ENCODE measurements at places on chromosomes 6 and 20.

DNA sequence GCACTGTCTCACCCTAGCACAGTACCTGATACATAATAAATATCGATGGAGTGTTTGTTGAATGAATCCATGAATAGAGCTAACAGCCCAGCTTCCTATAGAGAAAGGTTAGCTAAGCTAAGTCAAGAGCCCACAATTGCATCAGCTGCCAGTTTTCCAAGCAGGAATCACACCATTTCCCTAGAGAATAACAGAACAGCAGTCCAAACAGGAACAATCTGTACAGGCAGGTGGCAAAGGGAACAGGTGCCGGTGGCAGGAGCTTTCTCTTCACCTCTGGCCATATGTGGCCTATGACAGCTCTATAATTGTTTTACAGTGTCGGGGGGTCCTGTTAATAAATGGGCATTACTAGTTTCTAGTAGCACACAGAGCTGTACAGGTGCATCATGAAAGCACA is 38.8 kb downstream of the ISM1 start:
- no peak for DNase-seq

GRCh38 chr6:33211666-33212422 is 3.5 kb downstream of the RING1 start:
- no peak for DNase-seq

DNA sequence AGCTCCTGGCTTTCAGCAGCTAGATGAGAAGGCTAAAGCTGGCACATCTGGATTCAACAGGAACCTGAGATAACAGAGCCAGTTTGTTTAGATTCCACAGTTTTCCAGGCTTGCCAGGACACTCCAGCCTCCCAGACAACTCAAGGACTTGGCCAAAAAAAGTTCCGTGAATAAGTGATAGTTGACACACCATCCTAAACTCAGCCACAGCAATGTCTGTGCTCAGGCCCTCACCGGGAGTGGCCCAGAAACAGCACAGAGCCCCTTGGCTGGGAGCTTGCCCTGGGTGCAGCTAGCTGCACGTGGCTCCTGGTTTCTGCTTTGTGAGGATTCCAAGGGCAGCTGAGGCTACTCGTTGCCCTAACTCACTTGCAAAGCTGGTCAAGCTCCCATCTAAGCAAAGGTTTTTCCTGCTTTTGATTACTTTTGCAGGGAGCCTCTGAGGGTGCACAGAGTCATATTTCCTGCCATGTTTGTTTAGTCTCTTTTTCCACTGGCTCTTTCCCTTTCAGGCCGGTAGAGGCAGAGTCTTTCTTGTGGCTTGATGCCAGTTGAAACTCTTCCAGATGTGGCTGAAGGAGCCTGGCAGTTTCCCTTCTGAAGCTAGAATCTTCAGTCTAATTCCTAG is 118.3 kb upstream of the ECI2 start:
- DNase-seq = no peak

- DNase-seq = no peak
Measured at GRCh38 chr6:107318100-107318736, 141.1 kb downstream of the PDSS2 start.

- no peak for DNase-seq
Measured at GRCh38 chr6:44049163-44049988, 77.9 kb downstream of the MRPL14 start.

DNA sequence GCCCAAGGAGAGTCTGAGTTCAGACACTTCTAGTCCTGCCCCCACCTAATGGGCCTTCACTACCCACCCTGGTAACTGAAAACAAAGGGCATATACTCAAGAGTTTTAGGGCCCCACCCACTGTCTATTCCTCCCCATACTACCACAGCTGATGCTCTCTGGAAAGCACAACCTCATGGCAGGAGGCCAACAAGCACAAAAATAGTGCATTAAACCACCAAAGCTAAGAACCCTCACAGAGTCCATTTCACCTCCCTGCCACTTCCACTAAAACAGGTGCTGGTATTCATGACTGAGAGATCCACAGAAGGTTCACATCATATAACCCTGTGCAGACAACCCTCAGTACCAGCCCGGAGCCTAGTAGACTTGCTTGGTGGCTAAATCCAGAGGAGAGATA is 132.1 kb upstream of the ADGRB3 start:
- no peak for DNase-seq

DNA sequence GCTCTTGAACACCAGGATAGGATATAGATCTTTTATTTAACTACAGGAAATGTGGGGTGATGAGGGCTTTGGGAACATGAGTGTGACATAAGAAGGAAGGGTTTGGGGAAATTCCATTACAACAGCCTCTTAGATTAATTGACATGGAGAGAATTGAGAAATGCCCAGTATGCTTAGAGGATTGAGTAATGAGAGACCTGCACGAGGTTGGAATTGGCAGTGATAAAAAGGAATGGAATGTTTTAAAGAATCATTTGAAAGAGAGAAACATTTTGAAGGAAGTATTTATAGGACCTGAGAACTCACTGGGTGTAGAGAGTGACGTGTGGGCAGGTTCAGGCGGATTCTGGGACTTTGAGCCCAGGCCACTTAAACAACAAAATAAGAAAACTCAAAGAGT is 227.0 kb downstream of the BMP2 start:
- DNase-seq = no peak
